ENCODE measurements at places on chromosomes 5 and 9.

GRCh38 chr9:21383627-21384026 is 1.6 kb downstream of the IFNA2 start:
- no peak for DNase-seq

DNA sequence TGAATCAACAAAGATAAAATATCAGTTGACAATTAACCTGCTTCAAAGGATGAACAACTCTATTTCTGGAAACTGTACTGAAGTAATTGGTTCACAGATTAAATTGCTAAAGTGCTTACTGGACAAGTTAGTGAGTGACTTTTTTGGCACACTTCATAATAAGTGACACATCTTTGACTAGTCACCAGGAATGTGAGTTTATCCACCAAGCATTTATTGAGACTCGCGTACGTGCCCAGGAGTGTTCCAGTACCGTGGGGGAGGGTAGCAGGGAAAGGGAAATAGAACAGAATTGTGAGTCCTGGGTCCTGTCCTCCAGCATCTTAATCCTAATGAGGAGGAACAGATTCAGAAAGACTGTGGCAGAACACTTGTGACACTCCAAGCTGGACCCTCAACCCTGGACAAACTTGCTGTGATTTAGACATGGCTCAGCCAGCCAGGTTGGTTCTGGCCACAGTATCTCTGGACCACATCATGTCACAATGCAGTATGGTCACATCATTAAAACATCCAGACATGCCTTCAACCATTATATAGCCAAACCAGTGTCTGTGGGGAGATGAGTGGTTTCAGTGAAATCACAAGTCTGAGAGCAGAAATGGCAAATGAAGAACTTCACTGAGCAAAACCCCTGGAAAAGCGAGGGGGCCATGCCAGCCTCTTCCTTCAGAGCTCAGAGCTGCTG is 623.1 kb downstream of the BNC2 start:
- DNase-seq = peak; percentile 75

- no peak for DNase-seq
Observed at GRCh38 chr5:127961763-127962145, 121.8 kb upstream of the SLC12A2 start.

DNA sequence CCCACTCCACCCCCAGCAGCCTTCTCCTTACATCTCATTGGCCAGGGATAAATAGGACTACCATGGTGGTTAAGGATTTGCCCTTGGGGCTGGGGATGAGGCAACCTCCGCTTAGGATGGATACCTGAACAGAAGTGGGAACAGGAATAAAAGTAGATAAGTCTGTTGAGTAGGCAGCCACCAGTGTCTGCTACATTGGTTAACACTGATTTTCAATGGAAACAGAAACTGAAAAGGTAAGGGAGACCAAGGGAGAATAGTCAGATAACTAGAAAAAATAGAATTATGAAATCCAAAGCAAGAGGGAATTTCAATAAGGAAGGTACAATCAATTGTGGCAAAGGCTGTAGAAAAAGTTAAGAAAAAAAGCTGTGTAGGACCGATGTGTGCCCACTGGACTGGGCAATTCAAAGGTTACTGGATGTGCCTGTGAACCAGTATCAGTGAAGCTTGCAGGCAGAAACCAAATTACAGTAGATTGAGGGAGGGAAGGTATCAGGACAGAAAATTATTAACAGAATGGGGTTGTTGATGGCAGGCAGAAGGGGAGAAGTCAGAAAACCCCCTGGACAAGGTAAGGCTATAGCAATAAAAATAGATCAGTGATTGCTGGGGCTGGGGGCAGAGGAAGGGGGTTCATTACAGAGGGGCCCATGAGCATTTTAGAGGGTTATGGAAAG is 48.7 kb downstream of the DNAJC21 start:
- no peak for DNase-seq

GRCh38 chr5:95822542-95823181 is at the start of gene GLRX:
Gene GLRX (minus strand): TSS chr5:95822726. CDS start chr5:95822662, 64 bp downstream.
- peak; percentile 89 for DNase-seq

GRCh38 chr9:97964901-97965300 is 18.2 kb upstream of the ANP32B start:
- no peak for DNase-seq

GRCh38 chr5:55232985-55233928 is at the start of gene CCNO:
Gene CCNO (minus strand): TSS chr5:55233608. CDS start chr5:55233523, 85 bp downstream.
- DNase-seq = peak; percentile 89

- DNase-seq = no peak
Observed at GRCh38 chr5:78720227-78720985, 71.8 kb upstream of the LHFPL2 start.

DNA sequence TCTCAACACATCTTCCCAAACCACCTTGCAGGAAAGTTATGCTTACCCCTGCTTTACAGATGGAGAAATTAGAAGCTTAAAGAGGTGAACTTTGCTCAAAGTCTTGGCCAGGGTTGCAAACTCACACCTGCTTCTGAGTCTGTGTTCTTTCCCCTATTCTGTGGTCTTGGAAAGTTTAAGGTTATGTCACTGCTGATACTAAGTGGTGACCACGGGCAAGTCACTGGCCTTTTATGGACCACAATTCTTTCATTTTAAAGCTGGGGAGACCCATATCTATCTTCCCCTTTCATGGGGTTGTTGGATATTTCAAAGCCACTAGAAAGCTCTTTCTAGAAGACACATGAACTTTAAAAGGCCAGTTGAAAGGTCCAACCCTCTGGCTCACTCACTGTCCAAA is 95.4 kb upstream of the KLF4 start:
- no peak for DNase-seq

GRCh38 chr9:89144238-89144637 is 34.4 kb downstream of the SHC3 start:
- no peak for DNase-seq

DNA sequence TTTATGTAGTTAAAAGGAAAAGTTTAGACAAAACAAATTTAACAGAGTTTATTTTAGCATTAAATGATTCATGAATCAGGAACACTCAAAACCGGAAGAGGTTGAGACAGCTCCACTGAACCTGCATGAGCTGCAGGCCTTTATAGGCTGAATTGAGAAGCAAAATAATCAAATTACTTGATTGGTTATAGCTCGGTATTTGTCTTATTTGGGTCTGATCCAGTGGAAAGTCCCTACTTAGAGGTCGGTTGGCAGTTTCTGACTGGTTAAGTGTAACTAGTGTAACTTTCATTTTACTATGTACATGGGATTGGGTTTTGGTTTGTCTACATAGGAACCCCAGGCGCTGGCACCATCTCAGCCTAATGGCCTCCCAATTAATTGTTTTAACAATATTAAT is 74.1 kb upstream of the PIK3R1 start:
- no peak for DNase-seq

DNA sequence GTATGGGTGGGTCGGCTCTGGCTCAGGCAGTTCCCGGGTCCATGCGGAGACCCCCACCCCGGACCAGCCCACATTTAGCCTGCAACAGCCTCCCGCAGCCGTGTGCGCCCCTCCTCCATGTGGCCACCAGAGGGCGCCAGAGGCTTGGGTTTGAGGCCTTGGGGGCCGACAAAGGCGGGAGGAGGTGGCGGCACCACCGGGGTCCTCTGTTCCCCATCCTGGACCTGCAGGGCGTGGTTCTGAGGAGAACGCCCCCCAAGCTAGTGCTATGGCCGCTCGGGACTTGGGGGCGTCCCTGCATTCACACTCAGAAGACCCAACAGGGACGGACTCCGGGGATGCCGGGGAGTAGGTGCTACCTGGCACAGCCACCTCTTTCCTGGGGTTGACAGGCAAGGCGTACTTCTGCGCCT is 16.5 kb downstream of the ASS1 start:
- peak; percentile 33 for DNase-seq

GRCh38 chr5:120644516-120644915 is 180.4 kb downstream of the PRR16 start:
- DNase-seq = no peak

GRCh38 chr5:143262393-143263174 is 140.9 kb downstream of the NR3C1 start:
- peak; percentile 26 for DNase-seq

DNA sequence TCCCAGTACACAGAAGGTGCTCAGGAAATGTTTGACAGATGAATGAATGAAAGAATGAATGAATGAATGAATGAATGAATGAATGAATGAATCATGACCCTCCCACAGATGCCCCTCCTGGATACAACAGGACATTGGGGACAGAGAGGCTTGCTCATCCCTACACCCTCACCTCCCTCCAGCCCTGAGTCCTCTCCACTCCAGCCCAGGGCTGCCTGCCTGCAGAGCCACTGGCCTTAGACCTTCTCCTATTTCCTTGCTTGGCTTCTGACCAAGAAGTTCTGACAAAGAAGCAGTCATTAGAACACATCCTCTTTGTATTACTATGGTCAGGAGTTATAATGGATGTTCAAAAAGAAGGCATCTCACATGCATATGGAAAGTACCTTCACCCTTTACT is 240.7 kb upstream of the DAPK1 start:
- no peak for DNase-seq

GRCh38 chr5:95424016-95424415 is 32.9 kb downstream of the FAM81B start:
- no peak for DNase-seq

DNA sequence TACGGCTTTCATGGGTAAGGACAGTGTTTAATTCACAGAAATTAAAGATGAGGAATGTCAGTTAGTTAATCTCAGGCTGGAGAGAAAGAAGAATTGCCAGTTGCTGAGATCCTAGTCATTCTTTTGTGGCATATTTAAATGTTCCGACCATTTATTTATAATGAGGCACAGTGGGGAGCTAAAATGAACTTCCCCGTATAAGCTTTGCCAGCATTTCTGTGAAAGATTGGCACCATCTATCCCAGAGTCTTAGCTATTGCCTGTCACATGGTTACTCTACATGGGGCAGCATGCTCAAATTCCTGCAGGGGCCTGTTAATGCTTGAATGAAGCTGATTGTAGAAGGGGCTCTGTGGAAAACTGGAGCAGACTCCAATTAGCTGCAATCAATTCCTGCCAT is 314.1 kb downstream of the PRELID2 start:
- DNase-seq = no peak

DNA sequence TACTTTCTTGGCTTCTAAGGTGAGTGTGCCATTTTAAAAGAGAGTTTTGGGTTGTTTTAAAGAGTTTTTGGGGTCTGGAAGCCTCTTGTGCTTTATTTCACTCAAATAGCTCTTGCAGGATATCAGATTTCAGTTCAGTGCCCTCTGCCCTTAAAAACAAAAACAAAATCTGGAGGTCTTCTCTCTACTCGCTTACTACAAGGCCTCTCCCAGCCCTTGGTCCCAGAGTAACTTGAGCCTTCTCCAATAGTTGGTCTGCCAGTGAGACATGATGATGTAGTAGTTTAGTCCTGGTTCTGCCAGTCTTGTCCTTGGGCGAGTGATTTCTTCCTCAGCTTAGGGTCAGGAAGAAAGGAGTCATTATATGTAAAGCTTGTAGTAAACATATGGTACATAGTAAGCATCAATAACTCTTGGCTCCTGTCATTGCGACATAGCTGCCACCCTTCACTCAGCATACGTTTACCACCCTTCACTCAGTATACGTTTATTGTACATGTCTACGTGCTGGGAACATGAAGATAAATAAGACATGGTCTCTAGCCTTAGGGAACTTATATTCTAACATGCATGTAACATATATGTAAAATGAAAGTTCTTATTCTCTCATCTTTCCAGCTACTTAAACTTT is 147.6 kb downstream of the MAN2A1 start:
- no peak for DNase-seq

DNA sequence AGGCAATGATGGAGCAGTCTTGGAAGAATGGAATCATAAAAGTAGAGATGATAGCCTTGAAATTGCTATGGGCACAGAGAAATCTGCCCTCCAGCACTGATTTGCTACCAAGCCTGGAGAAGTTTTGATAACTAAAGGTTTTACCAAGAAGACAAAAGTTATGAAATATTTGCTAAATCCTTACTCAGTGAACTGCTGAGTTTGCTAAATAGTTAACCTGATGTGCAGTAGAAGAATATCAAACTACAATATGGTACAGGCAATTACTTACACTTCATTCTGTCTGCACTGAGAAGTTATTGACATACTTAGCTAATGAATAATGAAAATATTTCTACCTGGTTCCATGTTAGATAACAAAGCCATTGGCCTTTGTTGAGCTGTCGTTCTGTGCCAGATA is 124.5 kb downstream of the SGCD start:
- no peak for DNase-seq

DNA sequence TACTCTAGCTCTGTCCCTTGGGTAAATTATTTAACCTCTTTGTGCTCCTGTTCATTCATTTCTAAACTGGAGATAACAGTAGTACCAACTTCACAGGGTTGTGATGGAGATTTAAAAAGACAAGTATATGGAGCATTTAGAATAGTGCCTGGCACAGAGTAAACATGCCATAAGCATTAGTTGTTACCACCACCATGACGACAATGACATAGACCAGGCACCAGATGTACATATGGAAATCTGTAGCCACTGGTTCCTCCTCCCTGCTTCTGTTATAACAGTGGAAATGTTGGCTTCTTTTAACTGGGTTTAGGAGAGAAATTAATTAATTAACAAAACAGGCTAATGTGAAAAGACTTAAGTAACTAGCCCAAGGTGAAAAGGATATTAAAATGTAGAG is 217.5 kb downstream of the DENND1A start:
- DNase-seq = no peak

- no peak for DNase-seq
Observed at GRCh38 chr9:136856079-136856476, 3.9 kb downstream of the MAMDC4 start.

- no peak for DNase-seq
Observed at GRCh38 chr5:160978944-160979343, 126.9 kb upstream of the ATP10B start.

GRCh38 chr5:139651853-139652787 is 4.0 kb downstream of the CXXC5 start:
- peak; percentile 88 for DNase-seq

- no peak for DNase-seq
Observed at GRCh38 chr5:74491586-74491985, 148.9 kb downstream of the ENC1 start.

DNA sequence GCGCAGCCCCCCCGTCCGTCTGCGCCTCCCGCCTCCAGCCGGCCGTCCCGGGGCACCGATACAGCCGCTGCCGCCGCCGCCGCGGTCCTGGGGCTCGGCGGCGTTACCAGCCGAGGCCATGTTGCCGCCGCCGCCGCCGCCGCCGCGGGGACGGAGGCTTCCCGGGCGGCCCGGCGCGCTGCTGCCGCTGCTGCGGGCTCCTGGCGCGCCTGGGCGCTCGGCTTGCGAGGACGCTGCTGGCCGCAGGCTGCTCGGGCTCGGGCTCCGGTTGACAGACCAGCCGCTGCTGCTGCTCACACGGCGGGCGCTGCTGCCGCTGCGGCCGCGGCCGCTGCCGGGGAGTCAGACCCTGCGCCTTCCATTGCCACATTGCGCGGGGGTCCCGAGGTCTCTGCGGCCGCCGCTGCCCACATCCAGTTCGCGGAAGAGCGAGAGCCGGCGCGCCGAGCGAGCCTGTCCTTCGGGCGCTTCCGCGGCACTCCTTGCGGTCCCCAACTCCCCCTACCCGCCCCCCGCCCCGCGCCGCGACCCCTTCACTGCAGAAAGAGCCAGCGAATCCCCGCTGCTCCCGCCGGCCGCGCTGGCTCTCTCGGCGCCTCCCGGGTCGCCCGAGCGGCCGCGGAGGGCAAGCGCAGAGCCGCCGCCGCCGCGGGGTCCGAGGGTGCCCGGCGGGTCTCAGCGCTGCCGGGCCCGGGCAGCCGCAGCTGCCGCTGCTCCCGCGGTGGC is 8.4 kb downstream of the PTCH1 start:
- DNase-seq = peak; percentile 21

GRCh38 chr5:18797222-18797621 is 1163.0 kb downstream of the TAF11L14 start:
- DNase-seq = no peak

- DNase-seq = no peak
Observed at GRCh38 chr5:91824406-91824805, 441.3 kb upstream of the ARRDC3 start.

Measured in ACHN (cell line).